ENCODE measurements at places on chromosomes 1 and 21.

GRCh38 chr1:12634696-12635202 is 9.1 kb upstream of the AADACL4 start:
- DNase-seq: no peak

DNA sequence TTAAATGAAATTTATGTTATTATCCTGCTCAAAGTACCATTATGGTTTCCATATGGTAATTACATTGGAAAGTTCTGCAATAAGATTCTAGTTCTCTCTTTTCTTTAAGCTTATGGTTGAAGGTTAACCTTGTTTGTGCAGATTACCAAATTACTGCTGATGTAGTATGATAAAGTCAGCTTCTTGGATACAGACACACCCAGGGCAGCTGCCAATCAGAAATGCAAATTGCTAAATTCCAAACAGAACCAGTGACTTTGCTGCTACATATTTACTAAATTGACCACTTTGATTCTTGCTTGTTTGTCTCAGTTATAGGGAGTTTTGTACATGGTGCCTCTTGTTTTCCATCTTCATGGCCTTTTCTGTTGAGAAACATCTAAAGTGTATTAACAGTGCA is 26.5 kb downstream of the GNAT2 start:
- DNase-seq: peak; percentile 20

- DNase-seq: no peak
These were observed 69.4 kb upstream of the VAV3 start for GRCh38 chr1:108034396-108034795.

DNA sequence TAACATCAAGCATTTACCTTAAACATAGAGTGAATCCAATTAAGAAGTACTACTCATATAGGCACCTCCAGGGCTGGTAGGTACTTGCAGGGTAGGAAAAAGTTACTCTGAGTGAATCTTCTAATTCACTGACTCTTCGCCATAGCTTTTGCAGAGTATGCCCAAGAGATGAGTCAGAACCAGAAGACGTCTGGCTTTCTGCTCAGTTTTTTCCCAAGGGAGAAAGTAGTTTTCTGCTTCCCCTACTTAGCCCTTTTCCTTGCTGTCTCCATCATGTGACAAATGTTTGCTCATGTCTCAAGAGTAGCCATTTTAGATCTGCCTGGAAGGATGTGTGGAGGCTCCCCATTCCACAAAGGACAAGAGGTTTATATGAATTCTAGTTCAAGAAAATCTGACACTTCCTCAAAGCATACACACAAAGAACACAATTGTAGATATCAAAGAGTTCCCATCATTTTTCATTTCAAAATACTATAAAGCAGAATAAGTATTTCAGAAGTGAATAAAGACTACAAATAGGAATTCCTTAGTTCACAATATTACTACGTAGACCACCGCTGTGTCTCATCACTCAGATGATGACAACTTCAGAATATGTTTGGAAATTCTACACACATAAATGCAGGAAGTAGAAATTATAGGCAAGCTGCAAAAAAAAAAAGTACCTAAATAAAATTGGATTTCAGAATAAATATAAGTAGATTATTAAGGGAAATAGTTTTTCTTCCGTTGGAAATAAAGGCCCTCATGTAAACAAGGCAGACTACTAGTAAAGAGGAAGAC is 98.5 kb downstream of the ASH1L start:
- no peak for DNase-seq

GRCh38 chr1:207051191-207051943 is at the start of gene YOD1:
YOD1 (minus strand) TSS chr1:207051208; CDS start chr1:207051030, 178 bp downstream.
- DNase-seq: no peak

DNA sequence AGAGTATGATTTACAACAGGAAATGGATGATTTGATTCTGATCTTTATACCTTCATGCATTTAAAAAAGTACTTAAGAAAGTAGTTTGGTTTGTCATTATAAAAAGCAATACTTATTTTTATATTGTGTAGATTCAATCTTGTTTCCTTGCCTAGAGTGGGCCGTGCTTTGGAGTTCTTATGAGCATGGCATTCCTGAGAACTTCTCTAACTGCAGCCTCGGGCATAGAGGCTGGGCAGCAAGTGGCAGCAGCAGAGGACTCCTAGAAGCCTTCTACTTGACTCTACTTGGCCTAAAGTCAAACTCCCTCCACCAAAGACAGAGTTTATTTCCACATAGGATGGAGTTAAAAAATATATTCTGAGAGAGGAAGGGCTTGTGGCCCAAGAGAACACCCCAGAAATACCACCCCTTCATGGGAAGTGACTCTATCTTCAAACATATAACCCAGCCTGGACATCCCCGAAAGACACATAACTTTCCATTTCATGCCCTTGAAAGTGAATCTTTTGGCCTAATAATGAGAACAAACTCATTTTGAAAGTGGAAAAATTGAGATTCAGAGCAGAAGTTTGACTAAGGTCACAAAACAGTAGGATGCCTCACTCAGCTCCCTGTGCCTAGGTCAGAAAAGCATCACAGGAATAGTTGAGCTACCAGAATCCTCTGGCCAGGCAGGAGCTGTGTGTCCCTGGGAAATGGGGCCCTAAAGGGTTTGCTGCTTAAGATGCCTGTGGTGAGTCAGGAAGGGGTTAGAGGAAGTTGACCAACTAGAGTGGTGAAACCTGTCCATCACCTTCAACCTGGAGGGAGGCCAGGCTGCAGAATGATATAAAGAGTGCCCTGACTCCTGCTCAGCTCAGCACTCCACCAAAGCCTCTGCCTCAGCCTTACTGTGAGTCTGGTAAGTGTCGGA is at the start of gene IVL:
Gene IVL (plus strand): TSS at position 861 of the 916 bp plus-strand sequence. CDS start 1,252 bp downstream, outside the sequence.
- DNase-seq: no peak

DNA sequence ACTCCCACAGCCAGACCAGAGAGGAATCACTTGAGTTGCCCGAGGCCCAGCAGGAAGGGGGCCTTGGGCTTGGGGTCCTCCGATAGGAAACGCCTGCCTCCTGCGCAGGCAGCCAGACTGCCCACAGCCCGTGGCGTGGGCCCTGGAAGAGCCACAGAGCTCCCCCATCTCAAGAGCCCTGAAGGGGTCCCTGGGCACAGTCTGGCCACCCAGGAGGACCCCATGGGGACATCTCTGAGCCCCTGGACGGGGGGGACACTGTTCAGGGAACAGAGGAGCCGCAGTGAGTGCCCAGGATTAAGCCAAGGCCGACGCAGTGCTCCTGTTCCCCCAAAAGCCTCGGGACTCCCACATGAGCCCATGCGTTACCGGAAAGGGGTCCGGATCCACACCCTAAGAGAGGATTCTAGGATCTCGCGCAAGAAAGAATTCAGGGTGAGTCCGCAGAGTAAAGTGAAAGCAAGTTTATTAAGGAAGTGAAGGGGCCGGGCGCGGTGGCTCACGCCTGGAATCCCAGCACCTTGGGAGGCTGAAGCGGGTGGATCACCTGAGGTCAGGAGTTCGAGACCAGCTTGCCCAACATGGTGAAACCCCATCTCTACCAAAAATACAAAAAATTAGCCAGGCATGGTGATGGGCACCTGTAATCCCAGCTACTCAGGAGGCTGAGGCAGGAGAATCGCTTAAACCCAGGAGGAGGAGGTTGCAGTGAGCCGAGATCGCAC is 38.1 kb upstream of the LBR start:
- DNase-seq: no peak

DNA sequence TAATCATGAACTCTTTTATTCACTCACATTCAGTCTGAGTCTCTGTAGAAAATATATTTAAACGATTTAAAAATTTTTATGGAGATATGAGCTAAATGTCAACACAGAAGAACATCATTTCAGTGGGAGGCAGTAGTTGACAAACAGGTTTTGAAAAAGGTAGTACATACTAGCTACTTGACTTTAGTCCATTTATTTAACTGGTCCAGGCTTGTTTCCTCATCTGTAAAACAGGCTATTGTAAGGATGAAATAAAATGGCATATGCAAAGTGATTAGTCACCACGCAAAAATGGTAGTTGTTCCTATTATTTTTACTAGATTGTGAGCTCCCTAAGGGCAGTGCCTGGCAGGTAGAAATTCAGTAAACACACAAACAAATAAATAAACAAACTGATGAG is 75.2 kb downstream of the NTPCR start:
- no peak for DNase-seq

- DNase-seq: no peak
These were observed 618 bp downstream of the C1orf226 start for GRCh38 chr1:162381941-162382750.

DNA sequence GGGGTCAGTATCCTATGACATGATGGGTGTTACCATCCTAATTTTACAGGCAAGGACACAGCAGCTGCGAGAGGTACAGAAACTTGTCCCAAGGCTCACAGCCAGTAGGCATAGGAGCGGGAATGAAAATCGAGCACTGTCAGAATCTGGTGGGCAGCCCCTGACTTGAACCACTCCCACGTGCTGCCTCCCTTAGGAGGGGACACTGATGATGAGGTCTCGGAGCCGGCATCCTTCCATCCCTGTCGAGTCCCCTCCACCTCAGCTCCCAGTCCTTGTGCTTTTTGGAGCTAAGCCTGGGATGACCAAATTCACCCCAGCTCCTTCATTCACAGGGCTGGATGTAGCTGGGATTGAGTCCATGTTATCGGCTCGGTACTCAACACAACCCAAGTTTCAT is 49.0 kb downstream of the B3GALT5 start:
- no peak for DNase-seq

GRCh38 chr1:186218654-186219352 is 156.2 kb downstream of the TPR start:
- peak; percentile 13 for DNase-seq

- DNase-seq: no peak
These were observed 23.8 kb downstream of the IFNGR2 start for GRCh38 chr21:33427051-33427450.

- peak; percentile 53 for DNase-seq
These were observed 34.1 kb upstream of the GPR153 start for GRCh38 chr1:6294890-6295556.

DNA sequence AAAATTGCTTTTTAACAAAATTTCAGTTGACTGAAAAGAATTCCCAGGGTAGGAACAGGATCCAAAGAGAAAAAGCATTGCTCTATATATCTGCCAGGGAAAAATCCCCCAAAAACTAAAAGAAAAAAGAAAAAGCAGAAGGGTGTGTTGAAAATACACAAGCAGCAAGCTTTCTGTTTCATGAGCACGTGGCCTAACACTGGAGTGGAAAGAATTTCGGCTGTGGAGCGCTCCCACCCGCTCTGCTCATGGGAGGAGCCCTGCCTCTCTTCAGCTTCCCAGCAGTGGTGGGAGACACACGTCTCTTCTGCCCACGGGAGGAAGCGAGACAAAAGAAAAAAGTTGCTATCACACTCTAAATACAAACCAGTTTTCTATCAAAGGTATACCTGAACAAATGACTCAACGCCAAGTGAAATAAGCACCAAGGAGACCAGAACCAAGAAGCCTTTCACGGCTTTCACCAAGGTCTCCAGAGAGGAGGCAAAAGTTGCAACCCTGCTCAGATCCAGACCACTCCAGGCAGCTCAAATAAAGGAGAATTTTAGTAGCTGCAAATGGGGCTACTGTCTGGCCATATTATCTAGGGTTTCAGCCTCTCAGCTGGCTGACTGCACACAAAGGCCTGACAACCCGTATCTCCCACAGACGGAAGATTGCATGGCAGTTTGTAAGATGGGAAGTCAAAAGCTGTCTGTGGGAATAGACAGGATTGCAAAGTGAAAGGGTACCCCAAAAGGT is 29.5 kb upstream of the ZNF496 start:
- DNase-seq: no peak

DNA sequence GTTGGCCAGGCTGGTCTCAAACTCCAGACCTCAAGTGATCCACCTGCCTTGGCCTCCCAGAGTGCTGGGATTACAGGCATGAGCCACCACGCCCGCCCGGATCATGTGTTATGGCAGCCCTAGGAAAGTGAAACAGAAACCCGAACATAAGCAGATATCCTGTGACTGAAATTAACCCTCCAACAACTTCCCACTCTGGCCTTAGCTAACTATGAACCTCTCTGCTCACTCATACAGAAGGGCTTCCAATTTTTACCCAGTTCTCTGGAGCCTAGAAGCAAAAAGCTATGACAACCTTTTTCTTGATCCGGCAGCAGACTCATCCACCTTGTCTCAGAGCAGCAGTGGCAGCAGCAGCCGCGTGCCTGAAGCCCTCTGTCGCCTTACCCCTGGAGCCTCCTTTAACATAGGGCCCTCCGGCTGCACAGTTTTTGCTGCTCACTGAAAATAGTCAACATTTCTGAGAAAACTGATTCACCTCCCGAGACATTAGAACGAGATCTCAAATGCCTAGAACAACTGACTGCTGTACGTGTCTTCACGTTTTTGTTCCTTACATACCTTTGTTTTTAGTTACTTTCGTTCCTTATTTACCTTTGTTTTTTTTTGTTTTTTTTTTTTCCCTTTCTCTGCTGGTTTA is 9.3 kb downstream of the CBR1 start:
- DNase-seq: peak; percentile 55

- DNase-seq: no peak
These were observed 965.4 kb upstream of the TMPRSS15 start for GRCh38 chr21:19368944-19369343.

GRCh38 chr1:215523128-215523861 is 43.8 kb upstream of the KCTD3 start:
- no peak for DNase-seq

GRCh38 chr1:47999097-47999496 is 1.9 kb upstream of the TRABD2B start:
- DNase-seq: no peak

DNA sequence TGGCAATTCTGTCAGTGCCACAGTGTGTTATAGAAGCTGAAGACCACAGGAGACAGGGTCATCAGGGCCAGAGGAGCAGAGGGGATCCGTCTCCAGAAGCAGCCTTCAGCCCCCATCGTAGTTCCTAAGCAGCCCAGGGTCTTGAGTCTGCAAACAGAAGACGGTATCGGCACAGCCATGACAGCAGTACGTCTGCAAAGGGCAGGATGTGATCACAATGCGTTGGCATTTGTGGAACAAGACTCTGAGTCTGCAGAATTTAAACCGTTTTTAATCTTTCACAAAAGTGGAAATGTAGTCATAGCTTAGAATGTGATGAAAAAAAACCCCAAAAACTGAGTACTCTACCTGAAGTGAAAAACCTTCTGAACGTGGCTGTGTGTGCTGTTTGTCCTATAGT is 44.0 kb upstream of the SCCPDH start:
- DNase-seq: no peak

GRCh38 chr1:103170609-103171008 is 62.3 kb upstream of the COL11A1 start:
- DNase-seq: peak; percentile 13

- DNase-seq: no peak
These were observed 113.1 kb downstream of the UBR4 start for GRCh38 chr1:19096990-19097389.

DNA sequence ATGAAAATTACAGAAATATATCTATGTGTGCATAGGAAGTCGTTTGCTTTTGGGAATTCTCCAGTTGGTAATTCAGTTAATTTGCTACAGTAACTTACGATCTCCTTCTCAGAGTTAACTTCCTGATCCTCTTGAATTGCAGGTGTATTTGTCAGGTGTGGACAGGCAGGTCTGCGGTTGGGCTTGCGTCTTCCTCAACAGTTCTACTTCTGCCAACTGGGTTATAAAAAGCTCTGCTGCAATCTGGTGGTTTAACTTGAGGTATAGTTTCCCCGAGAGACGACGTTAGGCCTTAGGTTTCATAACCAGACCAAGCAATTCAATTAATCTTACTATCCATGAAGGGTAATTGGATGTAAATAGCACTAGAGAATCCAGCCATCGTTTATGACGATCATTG is 88.2 kb downstream of the GABPA start:
- no peak for DNase-seq
